ENCODE measurements at places on chromosomes 5 and 9.

DNA sequence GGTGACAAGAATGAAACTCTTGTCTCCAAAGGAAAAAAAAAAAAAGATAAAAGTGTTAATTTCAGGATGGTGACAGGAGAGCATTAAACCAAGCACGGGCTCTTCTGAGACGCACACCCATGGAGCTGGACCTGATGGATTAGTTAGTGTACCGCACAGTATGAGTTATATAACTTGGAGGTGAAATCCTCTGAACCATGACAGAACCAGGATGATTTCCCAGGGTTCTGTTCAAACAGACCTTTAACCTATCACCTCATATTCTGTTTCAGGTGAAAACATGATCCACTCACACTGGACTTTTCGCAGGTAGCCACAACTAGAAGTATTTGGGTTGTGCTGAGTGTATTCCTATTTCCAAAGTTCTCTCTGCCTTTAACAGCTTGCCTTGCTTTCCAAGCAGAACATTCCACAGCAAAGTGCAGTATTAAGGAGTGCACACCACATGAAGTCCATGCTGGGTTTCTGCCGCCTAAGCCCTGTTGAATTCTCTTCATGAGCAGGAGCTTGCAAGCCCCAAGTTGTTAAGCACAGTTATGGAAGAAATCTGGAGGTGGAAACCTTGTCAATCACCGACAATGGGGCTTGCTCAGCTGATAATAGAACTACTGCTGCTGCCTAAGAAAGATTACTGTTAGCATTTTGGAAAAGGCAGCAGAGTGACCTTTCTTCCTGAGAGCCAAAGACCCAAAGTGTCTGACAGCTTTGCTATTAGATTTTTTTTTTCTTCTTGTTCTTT is 461.7 kb downstream of the TLE1 start:
- DNase-seq: no peak

DNA sequence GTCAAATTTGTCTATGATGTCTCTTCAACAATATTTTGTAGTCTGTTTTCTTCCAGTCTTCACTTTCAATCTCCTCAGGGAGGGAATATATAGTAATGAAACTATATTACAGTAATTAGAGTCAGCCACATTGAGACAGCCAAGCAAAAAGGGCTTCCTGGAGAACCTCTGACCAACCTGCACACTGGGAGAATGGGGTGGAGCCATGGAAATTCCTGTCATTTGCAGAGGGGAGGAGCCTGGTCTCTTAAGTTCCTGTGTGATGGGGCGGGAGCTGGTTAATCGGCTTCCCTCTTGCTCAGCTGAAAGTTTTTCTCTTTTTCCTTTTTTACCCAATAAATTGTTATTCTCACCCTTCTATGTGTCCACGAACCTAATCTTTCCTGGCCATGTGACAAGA is 1220.0 kb downstream of the PTPRD start:
- no peak for DNase-seq

DNA sequence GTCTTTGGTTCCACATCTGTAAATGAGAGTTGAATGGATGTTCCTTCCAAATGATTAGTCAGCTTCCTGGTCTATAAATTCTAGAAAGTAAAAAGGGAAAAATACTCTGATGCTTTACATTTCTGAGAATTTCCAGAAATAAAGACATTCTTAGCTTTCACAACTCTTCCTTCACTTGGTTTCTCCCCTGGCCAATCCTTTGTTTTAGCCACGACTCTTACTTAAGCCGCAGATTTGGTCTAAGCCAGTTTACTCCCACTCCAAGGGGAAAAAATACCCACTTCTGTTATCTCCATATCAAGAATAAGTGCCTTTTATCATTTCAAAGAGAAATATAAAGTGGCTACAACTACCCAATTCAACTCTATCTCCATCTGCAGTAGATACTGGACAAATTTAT is 29.7 kb downstream of the PWWP2A start:
- no peak for DNase-seq

DNA sequence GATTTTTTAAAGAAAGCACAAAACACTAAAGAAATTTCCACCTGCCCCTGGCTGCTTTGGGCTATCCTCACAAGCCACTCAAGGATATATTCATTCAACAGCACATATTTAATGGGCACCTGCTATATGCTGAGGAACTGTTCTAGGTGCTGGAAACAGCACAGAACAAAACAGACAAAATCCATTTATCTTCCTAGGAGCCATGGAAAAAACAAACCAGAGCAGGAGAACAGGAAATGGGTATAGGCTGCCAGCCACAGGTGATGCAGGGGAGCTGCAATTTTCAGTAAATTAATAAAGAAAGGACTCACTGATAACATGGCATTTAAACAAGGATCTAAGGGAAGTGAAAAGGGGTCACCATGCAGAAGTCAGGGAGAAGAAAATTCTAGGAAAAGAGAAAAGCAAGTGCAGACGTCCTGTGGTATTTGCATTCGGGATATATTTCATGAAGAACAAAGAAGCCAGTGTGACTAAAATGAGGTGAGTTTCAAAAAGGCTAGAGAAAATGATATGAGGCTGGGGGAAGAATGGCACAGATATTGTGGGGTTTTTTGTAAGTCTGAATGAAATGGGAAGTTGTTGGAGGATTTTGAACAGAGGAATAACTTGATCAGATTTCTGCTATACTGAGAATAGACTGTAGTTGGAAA is 152.2 kb downstream of the ADAMTSL1 start:
- DNase-seq: no peak

DNA sequence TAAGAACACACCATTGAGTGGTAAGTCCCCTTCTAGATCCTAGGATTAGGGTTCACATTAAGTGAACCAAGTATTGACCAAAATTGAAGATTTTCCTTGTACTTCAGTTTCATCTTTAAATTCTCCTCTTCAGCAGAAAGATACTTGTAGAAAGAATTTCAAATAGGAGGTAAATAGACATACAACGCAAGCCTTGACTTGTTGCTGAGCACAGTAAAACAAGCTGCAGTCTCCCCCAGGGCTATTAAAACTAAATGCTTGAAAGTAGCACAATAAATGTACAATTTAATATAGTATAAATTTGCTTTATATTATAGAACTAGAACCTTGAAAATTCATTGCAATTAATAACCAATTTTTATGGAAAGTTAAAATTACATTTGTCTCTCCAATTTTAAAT is 170.1 kb upstream of the TARS1 start:
- no peak for DNase-seq

GRCh38 chr5:146906803-146907202 is 28.2 kb upstream of the PPP2R2B start:
- no peak for DNase-seq
